ENCODE measurements at places on chromosomes 11 and 22.

- DNase-seq: no peak
Observed at GRCh38 chr11:123371506-123372297, 58.4 kb upstream of the GRAMD1B start.

- peak; percentile 4 for DNase-seq
Observed at GRCh38 chr11:22304337-22304961, 33.7 kb upstream of the SLC17A6 start.

DNA sequence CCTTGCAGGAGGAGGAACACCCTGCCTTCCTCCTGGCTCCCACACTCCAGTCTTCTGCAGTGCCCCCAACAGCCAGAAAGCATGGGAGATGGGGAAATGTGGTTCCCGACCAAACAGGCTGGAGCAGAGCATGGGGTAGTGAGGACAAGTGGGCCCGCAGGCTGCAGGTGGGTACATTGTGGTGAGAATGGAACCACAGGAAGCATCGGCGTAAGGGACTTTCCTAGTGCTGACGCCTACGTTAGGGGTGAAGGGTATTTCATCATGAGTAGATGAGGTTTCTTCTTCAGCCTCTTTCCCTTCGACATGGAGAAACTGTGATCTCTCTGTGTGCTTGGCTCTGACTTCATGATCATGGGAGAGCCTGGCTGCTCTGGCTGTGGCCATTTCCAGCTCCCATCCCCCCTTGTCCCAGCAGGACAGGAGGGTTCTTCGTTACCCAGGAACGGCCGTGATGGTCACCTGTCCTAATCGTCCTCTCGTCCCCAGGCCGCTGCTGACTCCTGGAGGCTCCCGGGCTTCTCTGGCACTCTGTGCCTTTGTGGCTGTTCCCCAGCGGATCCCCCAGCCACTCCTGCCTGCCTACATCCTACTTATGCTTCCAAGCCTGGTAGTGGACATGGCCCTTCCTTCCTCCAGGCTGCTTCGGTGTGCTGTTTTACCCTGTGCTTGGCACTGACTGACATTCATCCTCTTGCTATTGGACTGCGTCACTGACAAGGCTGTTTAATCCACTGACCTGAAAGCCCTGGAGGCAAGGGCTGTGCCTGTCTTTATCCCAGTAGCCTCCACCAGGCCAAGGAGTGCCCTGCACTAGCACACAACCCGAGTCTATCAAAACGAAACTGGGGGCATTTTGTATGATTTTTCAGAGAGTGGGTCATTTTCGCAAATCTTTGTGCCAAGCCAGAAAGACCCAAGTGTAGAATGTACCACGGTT, 65.2 kb upstream of the CECR2 start:
- no peak for DNase-seq

DNA sequence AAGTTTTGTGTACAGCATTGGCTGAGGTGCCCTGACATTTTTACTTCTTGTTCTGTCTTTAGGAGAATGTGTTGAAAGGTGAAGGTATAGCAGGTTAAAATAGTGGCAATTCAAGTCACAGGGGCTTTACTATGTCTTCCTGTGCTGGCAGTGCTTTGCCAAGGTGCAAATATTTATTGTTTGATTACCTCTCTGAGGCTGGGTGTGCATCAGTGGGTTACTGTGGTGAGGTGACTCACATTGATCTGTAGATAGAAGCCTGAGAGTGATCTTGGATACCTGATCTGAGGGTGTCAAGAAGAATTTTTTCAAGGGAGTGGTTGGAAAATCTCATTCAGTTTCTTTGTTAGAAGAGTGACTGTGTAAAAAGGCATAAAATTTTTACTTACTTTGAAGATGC, 90.0 kb downstream of the ARHGAP42 start:
- DNase-seq: peak; percentile 59

DNA sequence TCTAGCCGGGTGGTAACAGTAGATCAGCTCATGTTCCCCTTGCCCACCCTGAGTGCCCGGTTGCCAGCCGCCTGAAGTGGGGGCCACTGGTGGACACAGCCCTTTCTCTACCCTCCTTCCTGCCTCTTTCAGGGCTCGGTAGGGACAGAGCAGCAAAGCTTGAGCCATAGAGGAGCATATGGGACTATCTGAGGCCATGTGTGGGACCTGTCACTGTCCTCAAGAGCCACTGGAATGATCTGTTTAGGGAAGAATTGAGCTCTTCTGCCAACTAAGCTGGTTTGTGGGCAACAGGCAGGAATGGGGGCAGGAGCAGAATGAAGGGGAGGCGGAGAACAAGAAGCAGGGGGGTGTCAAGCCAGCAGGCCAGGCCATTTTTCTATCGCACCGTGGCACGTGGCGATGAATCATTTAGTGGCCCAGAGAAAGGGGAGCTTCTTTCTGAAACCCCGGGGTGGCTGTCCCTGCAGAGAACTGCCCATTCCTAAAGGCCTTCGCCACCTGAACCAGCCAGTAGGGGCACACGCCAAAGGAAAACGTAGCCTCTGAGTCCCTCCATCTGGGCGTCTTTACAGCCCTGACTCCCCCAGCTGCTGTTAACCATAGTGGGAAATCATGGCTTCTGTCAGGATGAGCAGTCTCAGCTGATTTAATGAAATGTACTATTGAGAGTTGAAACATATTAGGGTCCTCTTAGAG, 8.8 kb downstream of the ASPHD2 start:
- no peak for DNase-seq

DNA sequence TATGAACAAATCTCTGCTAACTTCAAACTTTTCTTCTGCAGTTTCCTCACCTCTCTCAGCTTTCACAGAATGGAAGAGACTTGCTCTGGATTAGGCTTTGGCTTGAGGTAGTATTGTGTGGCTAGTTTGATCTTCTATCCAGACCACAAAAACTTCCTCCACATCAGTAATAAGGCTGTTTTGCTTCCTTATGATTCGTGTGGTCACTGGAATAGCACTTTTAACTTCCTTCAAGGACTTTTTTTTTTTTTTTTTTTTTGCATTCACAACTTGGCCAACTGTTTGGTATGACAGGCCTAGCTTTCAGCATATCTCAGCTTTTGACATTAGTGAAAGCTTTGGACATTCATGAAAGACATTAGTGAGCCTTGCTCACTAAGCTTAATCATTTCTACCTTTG, 47.5 kb upstream of the LRRC55 start:
- DNase-seq: no peak

DNA sequence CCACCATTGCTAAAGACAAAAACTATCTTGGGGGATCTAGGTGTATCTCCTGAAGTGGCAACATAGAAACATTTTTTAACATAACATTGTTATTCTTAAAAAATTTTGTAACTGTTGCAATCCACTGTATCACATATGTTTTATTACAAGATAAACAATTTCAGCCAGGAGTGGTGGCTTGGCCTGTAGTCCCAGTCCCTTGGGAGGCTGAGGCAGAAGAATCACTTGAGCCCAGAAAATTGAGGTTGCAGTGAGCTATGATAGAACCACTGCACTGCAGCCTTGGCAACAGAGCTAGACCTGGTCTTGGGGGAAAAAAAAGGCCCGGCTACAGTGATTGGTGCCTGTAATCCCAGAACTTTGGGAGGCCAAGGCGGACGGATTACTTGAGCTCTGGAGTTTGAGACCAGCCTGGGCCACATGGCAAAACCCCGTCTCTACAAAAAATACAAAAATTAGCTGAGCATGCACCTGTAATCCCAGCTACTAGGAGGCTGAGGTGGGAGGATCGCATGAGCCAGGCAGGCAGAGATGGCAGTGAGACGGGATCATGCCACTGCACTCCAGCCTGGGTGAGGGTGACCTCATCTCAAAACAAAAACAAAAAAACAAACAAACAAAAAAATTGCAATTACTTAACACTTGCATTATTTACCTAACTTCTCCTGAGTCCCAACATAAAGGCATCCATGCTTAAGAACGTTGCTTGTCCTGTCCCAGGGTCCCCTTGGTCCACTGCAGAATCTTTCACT, 1.5 kb upstream of the DEPDC5 start:
- no peak for DNase-seq

DNA sequence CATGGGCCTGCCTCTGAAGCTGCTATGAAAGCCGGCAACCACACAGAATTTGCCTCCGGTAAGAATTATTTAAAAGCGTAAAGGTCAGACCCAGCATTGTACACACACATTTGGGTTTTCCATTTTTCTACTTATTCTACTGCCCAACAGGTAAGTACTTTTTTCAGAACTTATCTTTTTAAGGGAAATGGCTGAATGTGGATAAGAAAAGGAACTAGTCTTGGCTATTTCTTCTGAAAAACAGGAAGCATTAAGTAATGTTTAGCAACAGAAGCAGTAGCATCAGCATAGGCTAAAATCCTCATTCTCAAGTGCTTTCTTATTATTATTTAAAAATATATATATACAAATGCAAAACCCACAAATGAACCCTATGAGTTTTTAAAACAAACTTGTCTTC, 103.1 kb downstream of the MPPED2 start:
- no peak for DNase-seq

DNA sequence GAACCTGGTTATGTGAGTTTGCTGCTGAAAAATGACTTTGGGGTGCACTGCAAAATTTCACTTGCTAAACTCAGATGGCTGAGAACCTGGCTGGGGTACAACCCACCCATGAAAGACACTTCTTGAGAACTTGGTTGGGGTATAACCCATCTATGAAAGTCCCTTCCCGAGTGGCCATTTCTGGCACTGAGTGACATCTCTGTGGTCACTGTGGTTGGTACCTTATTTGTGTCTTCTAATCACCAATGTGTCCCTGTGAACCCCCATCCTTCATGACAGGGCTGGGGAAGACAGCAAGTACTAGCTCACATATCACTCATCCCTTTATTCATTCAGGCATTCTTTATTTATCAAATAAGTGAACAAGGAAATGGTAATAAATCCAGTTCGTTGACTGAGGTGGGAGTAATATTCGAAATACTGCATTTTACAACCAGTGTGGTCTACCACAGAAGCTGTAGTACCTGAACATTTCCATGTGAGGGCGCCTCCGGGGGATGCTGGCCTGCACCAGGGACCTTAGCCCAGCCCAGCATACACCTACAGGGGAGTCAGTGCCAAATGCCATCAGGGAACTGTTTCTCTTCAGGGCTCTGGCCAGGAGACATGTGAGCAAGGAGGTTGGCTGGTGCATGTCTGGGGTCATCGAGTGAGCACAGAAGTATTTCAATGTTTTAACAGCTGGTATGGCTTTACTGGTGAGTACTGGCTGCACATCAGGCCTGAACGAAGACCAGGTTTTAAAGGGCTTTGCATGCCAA, 122.1 kb downstream of the CSNK2A3 start:
- no peak for DNase-seq

GRCh38 chr22:37896939-37897338, 9.2 kb upstream of the MICALL1 start:
- no peak for DNase-seq

DNA sequence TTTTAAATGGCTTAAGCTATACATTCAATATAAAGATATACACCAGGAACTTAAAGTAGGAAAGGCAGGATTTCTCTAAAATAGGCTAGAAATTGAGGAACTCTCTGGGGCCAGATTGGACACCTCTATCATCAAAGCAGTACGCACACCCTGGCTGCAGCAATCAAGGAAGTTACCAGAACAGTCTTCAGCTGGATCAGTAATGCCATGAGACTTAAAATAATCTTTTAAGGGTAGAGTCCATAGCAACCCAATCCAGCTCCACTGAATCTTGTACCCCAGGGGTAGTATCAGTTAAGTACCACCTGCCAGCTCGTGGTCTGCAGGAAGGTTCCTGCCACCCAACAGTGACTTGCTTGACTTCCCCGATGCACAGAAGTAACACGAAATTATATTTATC, 3.0 kb downstream of the RDX start:
- no peak for DNase-seq

- DNase-seq: peak; percentile 38
Observed at GRCh38 chr11:22875869-22876473, 15.7 kb upstream of the CCDC179 start.

GRCh38 chr11:72821221-72821919, 7.2 kb downstream of the ATG16L2 start:
- DNase-seq: no peak

GRCh38 chr22:46972901-46973831, 210.7 kb downstream of the TBC1D22A start:
- DNase-seq: no peak

GRCh38 chr11:111285189-111286091, 12.9 kb upstream of the POU2AF3 start:
- DNase-seq: no peak

- no peak for DNase-seq
Observed at GRCh38 chr11:75431533-75432525, 1.2 kb downstream of the KLHL35 start.

DNA sequence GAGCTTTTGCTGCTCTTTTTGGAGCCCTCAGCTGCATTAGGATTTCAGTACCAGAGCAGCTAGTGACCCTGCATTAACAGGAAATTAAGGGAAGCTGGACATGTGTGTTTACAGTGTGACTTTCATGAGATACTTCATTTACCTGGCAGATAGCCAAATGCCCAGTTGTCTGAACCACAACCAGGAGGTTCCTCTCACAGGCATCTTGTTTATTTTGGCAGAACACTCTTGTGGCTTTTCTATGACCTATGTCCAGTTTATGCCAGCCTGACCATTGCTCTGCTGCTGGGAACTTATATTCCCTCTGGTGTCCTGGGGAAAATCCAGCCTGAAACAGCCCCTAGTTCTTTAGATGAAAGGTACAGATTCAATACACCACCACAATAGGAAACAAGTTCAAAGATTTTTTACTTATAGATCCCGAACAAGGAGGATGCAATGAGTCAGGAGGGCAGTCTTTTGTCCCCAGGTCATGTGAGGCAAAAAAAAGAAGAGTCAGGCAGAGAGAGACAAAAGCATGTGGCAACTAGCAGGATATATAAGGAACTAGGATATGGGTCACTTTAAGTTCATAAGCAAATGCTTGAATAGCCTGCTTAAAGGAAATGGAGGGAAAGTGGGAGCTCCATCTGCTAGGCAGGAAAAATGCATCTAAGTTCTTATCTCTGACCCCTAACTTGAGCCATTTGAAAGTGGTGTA, 379.3 kb downstream of the INSC start:
- DNase-seq: peak; percentile 87

GRCh38 chr11:102459393-102459792, 6.8 kb upstream of the TMEM123 start:
- DNase-seq: no peak

GRCh38 chr11:5071799-5072198, 2.4 kb downstream of the OR52E1 start:
- peak; percentile 3 for DNase-seq

DNA sequence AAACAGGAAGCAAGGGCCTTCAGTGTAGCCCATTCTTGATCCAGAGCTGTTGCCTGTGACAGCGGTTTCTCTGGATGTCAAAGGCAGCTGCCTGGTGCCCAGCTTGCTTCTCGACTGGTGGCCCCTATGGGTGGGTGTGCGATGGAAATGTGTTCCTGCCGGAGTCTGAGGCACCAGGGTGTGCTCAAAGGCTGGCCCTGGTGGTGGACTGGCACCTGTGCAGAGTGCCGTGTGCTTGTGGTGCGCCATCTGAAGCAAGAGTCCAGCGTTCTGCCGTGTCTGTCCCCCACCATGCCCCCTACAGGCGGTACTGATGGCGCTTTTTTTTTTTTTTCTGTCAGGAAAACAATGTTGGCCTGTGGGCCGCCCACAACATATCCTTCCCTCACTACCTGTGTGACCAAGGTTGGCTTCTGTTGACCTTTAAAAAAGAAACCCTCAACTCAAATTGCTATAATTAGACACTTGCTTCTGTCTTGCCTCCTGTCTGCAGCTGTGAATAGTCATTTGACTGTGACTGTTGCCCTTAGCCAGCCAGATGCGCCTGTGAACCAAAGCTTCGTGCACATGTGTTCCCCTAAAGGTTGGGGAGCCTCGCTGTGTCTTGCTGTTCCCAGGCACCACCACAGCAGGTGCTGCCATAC, 4.7 kb upstream of the RANBP1 start:
- no peak for DNase-seq

Measured in epithelial cell of proximal tubule (primary cell).